ENCODE measurements at places on chromosomes 12 and 14.
A peak's percentile ranks its signal among the peaks of the same experiment; 100 is the strongest.

DNA sequence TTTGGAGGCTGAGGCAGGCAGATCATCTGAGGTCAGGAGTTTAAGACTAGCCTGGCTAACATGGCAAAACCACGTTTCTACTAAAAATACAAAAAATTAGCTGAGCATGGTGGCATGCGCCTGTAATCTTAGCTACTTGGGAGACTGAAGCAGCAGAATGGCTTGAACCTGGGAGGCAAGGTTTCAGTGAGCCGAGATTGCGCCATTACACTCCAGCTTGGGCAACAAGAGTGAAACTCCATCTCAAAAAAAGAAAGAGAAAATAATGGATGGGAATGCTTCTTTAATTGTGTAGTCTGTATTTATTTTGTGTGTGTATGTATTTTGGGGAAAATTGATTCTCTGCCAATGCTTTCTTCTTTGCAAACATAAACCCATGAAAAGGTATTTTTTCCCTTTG is 32.5 kb downstream of the SRGAP1 start:
- no peak for DNase-seq

DNA sequence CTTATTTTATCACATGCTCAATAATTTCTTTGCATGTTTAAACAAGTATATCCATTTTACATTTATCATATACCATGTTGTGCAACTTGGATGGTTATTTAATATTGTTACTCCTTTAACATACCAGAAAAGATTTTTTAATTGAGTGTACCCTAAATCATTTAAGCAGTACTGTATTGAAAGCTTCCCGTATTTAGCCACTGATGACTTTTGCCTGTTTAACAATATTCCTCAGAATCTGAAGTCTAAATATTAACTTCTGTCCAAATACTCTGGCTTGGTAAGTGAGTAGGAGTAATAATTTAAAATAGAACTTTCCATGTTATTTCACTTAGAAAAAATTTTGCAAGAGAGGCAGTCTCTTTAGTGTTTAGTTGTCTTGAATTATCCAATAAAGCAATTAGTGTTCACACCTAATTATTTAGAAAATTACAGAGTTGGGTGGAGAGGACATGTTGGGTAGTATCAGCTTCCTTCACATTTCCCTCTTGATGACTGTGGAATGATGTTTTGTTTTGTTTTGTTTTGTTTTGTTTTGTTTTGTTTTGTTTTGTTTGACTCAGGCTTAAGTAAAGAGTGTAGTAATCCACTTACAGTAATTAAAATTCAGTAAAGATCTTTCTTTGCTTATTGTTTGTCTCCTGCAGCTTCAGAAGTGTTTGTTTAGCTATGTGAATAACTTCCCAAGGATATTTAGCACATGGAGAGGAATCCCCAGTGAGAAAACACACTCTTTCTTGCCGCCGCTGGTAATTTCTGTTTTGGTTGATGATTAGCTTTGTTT is 59.5 kb downstream of the DAAM1 start:
- DNase-seq: peak; percentile 33

GRCh38 chr12:53343969-53344368 is 7.8 kb upstream of the SP7 start:
- DNase-seq: no peak

DNA sequence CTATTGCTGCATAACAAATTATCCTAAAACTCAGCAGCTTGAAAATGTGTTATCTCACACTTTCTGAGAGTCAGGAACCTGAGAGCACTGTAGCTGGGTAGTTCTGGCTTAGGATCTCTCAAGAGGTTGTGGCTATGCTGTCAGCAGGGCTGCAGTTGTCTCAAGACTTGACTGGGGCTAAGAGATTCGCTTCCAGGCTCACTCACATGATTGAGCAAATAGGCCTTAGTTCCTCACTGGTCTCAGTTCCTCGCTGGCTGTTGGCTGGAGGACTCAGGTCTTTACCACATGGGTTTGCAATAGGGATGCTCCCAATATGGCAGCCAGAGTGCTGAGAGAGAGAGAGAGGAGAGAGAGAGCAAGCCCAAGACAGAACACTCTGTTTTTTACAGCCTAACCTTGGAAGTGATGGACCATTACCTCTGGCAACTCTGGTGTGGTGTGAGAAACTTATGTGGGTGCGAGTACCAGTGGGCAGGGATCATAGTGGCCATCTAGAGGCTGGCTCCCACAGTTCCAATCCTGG is 15.9 kb upstream of the DHRS2 start:
- DNase-seq: no peak

DNA sequence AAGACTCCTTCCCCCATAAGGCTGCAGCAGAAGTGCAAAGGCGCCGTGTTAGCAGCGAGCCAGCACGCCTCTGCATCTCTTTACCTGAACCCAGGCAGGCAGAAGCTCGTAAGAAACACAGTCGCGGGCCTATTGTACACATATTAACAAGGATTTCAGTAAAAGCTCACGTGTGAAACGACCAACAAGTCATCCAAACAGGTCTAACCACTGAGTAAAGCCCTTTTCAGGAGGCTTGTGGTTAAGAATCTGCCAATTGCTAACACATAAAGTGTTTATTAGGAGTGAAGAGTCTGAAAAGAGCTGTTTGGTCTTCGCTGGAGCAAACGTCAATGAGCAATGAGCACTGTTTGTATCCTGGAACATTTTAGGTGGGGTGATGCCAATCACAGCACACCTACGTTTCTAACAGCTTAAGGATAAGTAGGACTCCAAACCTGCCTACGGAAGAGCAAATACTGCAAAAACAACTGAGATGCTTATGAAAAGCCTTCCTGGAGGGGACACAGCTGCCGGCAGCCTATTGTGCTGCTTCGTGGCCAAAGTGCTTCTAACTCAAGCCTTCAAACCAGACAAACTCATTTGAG is 43.1 kb downstream of the PRKAB1 start:
- no peak for DNase-seq

GRCh38 chr14:92704036-92704804 is 44.2 kb downstream of the LGMN start:
- DNase-seq: no peak
